ENCODE measurements at places on chromosomes 16 and 17.

DNA sequence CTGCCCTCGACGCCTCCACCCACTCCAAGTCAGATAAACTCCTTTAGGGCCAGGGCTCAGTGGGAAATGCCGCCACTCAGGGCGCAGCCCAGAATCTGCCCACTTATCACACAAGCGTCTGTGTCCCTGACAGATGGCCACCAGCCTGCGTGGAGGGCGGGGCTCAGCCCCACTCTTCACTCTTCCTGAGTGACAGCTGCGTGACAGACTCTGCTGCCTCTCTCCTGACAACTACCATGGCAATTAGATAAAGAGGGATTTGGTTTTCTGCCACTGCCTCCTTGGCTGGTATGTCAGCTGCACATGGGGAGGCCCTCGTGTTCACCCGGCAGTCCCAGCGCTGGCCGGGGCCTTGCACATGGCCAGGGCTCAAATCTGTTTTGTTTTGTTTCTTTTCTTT lies 96.2 kb downstream of the RTN4RL1 start:
- no peak for DNase-seq

- no peak for DNase-seq
Observed at GRCh38 chr16:85202631-85203461, 90.6 kb upstream of the CIBAR2 start.

DNA sequence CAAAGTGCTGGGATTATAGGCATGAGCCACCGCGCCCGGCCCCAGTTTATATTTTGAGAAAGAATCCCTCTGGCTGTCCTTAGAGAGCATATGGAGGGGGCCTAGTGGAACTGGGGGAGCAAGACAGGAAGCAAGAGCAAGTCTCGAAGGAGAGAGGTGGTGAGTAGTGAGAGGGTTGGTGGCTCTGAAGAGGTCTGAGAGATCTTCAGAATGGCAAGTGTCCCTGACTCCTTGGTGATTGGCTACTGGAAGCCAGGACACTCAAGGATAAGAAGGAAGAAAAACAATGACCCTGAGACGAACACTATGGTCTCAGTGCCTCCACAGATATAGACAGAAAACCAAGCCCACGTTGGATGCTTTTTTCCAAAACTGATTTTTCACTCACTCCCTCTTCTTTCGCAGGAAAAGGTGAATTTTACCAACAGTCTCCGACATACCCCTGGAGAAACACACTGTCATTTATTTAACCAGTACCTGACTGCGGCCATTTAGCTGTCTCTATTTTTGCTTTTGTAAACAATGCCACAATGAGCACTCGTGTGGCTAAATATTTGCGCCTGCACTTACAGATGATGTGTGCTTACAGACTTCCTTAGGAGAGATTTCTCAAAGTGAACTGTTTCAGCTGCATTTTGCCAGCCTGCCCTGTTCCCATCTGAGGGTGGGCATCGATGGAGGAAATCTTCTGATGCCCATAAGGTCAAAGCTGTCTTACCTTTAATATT lies 15.9 kb upstream of the DOK4 start:
- DNase-seq: no peak

DNA sequence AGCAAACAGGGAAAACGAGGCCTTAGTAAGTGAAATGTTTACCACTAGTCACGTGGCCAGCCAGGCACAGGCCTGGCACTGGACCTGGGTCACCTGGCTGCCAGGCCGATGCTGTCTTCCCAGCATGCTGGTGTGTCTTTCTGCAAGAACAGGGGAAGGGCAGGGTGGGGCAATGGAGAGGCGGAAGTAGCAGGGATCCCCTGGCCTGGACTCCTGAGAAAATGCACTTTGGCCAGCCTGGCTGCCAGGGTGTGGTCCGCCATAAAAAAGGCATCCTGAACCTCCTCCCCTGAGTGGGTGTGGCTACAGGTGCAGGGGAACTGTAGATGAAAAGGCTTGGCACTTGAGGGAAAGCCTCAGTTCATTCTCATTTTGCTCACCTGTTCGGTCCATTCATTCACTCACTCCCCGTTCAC lies 1.0 kb upstream of the ANKRD40CL start:
- DNase-seq: no peak

GRCh38 chr16:10622036-10622921 lies 41.9 kb upstream of the EMP2 start:
- DNase-seq: no peak

DNA sequence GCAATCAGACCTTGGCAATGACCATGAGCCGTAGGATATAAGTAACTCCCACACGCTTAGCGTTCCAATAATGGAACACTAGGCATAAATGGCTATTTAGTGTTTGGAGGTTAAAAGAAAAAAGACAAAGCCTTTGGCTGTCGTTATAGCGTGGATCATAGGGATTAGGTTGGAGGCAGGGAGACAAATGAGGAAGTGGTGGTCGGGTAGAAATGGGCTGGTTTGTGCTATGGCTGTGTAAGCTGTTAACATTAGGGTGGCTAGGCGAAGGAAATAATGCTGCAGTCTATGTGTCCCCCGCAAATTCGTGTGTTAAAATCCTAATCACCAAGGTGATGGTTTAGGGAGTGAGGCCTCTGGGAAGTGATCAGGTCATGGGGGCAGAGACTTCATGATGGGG lies 120.4 kb upstream of the IRX6 start:
- DNase-seq: no peak

All from NCI-H1048 (cell line).